Neural progenitor cell (in vitro differentiated cells): ENCODE measurements at places on chromosomes 16 and 17.

DNA sequence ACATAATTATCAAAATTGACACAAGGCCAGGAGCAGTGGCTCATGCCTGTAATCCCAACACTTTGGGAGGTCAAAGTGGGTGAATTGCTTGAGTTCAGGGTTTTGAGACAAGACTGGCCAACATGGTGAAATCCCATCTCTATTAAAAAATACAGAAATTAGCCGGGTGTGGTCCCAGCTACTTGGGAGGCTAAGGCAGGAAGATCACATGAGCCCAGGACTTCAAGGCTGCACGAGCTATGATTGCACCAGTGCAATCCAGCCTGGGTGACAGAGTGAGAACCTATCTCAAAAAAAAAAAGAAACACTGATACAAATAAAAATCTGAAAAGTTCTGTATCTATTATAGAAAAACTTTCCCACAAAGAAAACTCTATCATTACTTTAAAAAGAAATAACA, 15.5 kb downstream of the MYH10 start:
- no peak for DNase-seq

DNA sequence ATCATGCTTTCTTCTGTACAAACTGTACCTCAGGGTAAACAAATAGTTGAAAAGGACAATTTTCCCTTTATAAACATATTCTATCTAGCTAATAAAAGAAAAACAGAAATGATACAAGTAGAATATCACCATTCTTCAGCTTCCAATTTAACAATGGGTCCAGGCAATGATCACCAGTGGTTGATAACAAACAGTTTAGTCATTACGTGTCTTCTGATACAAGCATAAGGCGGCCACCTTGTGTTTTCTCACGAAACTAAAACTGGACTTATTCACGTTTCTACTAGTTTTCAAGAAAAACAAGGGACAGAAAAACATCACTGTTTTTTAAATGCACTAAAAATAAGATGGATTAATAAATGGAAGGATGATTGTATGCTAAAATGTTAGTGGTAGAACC, 58.3 kb downstream of the STH start:
- no peak for DNase-seq

DNA sequence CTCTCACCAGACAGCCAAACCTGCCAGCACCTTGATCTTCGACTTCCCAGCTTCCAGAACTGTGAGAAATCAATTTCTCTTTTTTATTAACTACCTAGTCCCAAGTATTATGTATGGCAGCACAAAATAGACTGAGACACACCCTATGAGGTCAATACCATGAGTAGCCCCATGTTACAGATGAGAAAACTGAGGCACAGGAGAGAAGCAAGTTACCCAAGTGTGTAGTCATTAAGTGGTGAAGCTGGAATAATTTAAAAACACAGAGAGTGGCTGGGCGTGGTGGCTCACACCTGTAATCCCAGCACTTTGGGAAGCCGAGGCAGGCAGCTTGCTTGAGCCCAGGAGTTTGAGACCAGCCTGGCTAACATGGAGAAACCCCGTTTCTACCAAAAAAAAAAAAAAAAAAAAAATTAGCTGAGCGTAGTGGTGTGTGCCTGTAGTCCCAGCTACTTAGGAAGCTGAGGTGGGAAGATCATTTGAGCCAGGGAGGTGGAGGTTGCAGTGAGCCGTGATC, 4.9 kb downstream of the NQO1 start:
- DNase-seq, result no peak

DNA sequence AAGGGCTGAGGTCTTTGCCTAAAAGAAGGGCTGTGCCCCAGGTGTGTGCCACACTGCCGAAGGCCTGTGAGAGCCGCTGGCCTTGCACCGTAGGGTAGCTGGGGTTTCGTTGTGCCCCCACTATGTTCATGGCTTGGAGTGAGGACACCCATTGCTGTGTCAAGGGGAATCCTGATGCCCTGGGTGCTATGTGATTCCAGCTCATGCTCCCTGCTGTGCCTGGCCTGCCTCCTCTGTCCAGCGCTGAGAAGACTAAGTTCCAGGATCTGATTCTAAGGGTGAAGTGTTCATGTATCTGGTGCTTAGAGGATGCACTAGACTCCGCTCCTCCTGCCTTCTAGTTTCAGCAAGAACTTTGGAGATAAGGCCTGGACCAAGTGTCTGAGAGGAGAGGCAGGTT, 47.4 kb downstream of the SREBF1 start:
- no peak for DNase-seq

DNA sequence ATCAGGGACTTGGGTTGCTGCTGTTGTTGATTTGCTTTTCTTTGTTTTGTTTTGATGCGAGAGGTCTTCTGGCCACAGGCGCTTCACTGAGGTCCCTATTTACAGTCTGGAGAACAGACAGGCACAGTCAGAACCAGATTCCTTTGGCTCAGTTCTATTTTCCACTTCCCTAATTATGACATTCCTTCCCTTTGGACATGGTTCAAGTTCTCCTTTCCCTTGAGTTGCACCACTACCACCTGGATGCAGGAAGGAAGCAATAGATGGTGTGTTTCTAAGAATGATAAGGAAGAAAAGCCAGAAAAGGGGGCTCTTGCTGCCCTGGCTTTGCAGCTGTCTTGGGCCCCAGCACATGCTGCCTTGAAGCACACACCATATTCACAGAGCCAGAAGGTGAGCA, 160.6 kb downstream of the MAF start:
- DNase-seq, result no peak

- no peak for DNase-seq
Measured at GRCh38 chr17:8481089-8481488, 45.4 kb downstream of the NDEL1 start.

DNA sequence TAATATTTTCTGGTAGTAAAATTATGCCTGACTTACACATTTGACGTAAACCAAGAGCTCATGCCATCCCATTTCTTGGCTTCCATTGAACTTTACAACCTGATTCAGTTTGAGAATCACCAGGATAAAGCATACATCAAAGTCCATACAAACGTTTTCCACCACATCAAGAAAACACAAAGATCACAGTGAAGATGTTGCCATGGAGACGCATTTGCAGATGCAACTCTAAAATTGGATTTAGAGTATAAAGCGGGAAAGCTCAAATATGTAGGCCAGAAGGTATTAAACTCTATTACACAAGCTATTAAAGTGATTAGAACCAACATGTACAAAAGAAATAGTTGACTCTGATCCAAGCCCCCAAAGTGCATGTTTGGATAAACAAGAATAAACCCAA, 10.4 kb downstream of the C16orf46 start:
- DNase-seq, result no peak

GRCh38 chr16:56787167-56787566, 57.2 kb downstream of the NUP93 start:
- DNase-seq, result peak; percentile 56

DNA sequence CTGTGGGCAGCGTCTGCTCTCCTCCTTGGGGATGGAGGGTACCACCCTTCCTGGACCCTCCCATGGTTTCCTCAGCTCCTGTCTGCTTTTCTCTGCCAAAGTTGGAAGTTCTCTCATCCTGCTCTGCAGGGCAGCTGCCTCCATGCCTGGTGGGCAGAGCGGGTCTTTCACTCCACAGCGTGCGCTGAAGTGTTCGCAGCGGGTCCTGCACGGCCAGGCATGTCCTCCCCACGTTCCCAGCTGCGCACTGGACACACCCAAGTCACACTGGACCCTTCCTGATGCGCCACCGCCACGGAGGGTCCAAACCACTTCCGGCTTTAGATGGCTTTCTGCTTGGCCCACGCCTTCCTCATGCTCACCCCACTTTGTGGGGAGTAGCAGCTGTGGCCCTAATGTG, 33.7 kb upstream of the NPTX1 start:
- no peak for DNase-seq

GRCh38 chr17:1755252-1755826, 6.5 kb upstream of the SERPINF1 start:
- no peak for DNase-seq

GRCh38 chr17:61764846-61765245, 98.5 kb downstream of the BRIP1 start:
- DNase-seq, result no peak

GRCh38 chr17:74049967-74050458, 153.5 kb upstream of the RPL38 start:
- DNase-seq, result no peak

GRCh38 chr17:7549401-7550055, 670 bp downstream of the TNFSF12 start:
- DNase-seq, result no peak

- DNase-seq, result peak; percentile 40
Measured at GRCh38 chr17:7238420-7239090, 702 bp downstream of the PHF23 start.

DNA sequence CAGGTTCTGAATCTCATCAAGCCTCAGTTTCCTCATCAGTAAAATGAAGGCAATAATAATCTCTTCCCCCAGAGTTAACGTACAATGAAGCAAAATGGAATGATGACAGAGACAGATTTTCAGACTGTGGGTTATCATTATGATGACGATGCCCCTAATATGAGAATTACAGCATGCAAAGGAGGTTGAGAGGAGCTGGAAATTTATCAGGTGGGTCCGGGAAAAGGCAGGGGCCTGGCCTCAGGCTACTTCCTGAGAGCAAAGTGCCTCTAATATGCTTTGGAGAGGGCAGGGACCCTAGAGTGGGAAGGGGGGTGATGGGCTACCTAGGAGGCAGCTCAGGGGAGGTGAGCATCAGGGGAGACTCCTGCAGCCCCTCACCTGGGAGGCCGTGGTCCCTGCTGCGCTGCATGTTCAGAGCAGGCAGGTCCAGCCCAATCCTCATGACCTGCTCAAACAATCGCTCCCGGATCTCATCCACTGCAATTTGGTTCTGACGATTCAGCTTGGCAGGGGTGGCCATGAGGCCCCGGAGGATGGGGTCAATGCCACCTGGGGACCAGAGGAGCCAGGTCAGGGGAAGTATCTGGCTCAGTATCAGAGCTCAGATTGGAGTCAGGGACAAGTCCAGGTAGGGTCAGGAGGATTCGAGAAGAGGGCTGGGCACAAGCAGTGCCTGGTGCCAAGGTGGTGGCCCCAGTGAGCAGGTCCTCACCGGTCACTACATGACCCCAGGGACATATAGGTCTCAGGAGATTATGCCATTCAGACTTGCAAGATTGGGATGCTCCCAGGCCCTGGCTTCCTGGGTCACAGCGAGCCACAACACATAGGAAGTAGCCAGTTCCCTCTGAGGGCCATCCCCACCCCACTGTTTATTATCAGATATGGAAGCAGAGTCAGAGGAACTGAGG, 8.1 kb downstream of the MPO start:
- no peak for DNase-seq

- DNase-seq, result no peak
Measured at GRCh38 chr16:61926766-61927165, 109.5 kb downstream of the CDH8 start.

- no peak for DNase-seq
Measured at GRCh38 chr16:87966064-87966645, 14.9 kb downstream of the BANP start.

GRCh38 chr17:66691644-66692420, 143.1 kb upstream of the CACNG5 start:
- DNase-seq, result no peak

GRCh38 chr17:1179112-1179817, 516 bp downstream of the ABR start:
- peak; percentile 89 for DNase-seq

DNA sequence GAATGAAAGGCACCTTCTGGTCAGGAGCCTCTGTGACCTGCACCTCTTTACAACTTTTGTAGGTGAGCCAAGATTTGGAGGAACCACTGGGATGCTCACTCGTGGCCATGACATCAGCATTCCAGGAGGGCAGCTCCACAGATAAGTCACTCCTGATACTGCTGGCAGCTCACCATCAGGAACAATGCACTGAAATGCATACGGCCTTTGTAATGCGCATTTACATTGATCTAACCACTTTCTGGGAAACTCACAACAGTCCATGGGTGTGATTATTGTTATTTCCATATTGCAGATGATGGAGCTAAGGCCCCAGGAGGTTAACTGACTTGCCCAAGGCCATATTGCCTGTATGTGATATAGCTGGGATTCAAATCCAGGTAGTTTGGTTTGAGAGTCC, 34.3 kb upstream of the PMFBP1 start:
- no peak for DNase-seq

DNA sequence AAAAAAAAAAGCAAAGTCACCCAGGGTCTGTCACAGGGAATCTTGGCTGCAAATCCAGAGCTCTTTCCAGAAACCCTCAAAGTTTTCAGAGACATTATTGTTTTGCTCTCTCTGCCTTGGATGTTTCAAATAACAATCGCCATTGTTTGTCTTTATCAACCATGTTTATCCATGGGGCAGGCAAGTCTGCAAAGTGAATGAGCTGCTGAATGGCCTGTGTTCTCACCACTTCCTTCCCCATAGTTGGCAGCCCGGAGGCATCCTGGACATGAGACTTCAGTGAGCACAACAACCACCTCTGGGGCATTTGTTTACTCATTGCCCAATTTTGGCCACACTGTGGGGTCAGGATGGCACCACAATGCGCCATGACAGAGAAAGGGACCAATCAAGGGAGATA, 53.1 kb upstream of the USP7 start:
- no peak for DNase-seq

DNA sequence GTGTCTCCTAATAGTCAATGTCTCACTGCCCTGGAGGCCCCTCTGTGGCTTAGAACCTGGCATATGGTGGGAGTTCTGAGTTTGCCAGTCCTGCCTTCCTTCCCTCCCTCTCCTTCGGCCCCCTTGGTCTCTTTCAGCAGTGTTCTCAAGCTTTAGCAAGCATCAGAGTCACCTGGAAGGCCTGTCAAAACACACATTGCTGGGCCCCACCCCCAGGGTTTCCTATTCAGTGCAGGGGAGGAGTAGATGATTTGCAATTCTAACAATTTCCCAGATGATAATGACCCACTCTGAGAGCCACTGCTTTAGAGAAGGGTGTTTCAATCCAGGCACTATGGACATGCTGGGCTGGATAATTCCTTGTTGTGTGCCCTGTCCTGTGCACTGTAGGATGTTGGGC, 26.4 kb upstream of the TMEM220 start:
- DNase-seq, result no peak

DNA sequence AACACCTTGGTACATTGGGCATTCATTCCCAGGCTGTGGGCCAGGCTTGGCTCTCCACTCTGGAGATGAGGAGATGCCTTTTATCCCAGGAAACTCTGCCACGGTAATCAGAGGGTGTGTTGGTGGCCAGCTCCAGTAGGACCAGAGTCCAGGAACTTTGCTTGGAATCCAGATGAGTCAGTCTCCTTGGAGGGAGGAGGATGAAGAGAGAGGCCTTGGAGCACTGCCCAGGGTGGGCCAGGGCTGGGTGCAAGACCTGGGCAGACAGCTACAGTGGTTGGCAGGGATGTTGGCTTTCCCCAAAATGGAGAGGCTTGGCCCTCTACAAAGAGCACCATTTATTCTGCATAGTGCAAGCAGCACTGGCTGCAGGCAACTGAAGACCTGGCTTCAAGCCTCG, 209.0 kb downstream of the RGS9 start:
- DNase-seq, result no peak
